ENCODE measurements at places on chromosomes 5 and 9.
A peak's percentile ranks its signal among the peaks of the same experiment; 100 is the strongest.

- DNase-seq, result no peak
Observed at GRCh38 chr5:135851915-135852845, 17.7 kb downstream of the SLC25A48 start.

DNA sequence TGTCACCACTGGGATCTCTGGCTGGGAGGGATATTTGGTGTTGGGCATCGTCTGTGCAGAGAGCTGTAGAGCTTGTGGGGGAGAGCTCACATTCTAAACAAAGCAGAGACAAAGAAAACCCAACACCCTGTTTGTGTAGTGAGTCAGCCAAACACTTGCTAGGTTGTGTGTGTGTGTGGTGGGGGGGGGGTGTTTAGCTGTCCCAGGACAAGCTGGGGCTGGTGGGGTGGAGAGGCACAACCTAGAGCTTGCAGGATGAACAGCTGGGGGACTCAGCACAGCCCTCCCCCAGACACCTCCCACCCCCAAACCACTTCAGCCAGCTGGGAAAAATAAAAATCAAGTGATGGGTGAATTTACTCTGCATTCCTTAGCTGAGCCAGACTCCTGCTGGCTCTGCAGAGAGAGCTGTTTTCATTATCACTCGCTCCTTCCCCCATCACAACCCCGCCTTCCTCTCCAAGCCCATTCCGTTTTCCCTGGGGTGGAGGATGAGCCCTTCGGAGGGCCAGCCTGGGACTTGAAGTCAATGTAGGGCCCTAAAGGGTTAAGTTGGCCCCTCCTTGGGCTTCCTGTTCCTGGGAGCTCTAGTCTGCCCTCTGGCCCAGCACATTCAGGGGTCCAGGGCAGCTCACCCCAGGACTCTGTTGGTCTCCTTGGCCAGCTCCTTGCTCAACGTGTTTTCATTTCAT is 2.6 kb downstream of the OLFML2A start:
- peak; percentile 56 for DNase-seq

GRCh38 chr5:158127536-158127935 is 268.6 kb upstream of the CLINT1 start:
- DNase-seq, result no peak

- peak; percentile 76 for DNase-seq
Observed at GRCh38 chr9:136840877-136841645, 1.2 kb upstream of the AJM1 start.

DNA sequence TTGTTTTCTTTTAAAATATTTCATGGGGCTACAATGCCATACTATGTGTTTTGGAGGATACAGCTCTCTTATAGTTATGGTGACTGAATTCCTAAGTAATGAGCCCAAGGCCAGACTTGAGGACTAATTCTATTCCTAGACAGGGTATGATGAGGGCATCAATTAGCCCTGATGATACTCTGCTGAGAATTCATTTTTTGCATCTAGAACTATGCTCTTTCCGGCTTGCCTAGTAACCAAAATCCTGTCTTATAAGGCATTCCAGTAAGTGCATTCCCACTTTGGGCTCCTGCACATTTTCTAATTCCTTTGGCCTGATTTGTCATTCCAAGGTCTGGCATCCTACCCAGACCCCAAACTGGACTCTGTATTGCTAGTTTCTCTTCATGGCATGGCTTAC is 62.4 kb downstream of the MAT2B start:
- no peak for DNase-seq

DNA sequence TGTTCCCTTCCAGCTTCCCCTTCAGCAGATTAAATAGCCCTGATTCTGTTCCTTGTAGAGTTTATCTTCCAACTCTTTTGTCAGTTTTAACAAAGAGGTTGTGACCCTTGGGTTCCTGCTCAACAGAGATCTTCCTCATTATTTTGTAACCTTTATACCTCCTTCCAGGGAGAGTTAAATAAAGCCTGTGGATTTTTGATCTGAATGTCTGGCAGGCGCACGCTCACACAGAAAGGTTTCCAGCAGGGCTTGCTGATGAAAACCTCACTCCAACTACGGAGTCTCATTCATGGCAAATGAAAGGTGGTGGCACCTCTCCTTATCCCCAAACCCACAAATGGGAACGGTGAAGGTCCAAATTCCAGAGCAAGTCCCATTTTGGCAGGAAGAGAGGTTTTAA is 129.0 kb downstream of the SREK1 start:
- no peak for DNase-seq

DNA sequence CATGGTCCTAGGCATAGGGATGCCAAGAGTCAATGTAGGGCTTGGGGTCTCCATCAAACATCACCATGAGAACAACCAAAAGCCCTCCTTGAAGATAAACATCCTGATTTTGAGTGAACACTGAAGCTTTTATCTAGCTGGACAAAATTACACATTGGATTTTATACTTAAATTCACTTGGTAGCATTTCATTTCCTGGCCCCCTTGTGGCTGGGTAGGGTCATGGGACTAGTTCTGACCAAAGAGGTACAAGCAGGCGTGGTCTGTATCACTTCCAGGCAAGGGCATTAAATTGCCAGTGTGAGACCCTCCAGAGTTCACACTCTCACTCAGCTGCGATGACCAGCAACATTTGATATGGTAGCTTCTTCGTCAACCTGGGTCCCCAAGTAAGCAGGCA is 320.3 kb downstream of the ACTL7B start:
- DNase-seq, result peak; percentile 48

GRCh38 chr5:80229902-80230255 is 26.0 kb downstream of the SERINC5 start:
- DNase-seq, result no peak

GRCh38 chr5:110973510-110973909 is 98.0 kb upstream of the TSLP start:
- DNase-seq, result no peak

- no peak for DNase-seq
Observed at GRCh38 chr5:142745268-142745667, 24.9 kb upstream of the ARHGAP26 start.

GRCh38 chr9:129954868-129955550 is 88.0 kb downstream of the FNBP1 start:
- no peak for DNase-seq

DNA sequence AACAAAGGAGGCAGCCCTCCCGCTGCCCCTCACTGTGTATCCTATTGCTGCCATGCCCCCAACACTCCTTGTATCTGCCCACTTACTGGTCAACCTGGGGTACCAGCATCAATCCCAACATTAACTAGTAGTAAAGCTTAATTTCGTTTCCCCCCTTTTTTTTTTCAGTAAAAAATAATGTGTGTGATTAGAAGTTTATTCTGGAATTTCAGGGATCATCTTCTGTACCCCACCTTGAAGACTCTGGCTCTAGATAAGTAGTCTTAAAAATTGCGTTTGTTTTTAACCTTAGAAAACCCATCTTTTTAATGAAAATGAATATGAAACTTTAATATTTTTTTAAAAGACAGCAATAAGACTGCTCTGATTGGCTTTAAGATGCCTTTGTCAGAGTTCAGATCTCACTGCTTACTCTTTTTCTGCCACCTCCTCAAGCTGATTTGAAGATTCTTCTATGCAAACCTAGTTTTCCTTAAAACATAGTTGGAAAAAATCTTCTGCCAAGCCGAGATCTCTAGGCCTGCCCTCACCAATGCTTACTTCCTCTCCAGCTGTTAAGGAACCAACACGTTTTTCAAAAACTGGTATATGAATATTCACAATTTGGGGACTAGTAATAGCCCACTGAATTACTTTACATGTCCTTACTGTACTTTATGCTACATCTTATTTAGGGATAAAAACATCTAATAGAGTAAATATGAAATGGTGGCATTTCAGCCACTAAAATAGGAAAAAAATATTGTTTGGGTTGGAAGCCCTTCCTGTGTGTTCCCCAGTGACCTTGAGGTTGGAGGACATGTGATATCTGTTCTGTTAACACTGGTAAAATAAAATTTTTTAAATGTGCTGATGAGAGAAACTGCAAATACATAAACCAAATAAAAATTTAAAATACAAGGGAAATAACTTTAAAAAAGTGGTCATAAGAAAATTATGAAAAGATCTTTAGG is 4.0 kb upstream of the RHOBTB3 start:
- no peak for DNase-seq

- no peak for DNase-seq
Observed at GRCh38 chr5:16306812-16307211, 127.2 kb upstream of the MARCHF11 start.

DNA sequence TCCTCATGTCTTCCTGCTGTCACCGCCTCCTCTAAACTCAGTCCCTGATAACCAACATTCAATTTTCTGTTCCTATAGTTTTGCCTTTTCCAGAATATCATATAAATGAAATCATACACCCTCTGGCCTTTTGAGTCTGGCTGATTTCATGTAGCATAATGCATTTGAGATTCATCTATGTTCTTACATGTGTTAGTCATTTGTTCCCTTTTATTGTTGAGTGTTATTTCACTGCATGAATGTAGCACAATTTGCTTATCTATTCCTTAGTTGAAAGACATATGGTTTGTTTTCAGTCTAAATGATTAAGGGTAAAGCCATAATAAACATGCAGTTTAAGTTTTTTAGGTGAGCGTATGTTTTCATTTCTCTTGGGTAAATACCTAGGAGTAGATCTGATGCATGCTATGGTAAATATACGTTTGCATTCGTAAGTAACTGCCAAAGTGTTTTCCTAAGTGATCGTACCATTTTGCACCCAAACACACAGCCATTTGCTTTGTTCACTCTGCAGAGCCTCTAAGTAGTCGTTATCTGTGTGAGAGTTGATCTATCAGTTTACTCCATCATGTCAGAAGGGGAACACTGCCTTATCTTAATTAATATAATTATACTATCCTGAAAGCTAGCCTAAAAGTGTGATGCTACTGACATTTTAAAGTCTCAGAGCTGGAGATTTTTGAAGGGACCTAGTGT is 460.8 kb downstream of the DMAC1 start:
- DNase-seq, result no peak

DNA sequence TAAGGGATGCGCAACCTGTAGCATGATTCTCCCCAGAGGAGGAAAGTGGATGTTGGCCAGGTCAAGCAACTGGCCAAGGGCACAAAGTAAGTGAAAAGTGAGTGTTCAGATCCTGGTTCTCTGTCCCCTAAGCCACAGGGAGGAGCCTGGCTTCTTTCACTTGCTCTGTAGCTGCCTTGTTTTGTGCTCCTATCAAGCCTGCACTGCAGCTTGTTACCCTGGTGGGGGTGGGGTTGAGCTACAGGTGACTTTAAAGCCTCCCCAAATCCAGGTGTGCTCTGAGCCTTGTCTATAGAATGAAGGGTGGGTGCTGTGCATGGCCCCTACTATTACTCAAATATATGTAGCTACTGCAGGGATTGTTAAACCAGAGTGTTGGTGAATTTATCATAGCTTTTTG is 32.9 kb downstream of the RALGPS1 start:
- DNase-seq, result no peak

DNA sequence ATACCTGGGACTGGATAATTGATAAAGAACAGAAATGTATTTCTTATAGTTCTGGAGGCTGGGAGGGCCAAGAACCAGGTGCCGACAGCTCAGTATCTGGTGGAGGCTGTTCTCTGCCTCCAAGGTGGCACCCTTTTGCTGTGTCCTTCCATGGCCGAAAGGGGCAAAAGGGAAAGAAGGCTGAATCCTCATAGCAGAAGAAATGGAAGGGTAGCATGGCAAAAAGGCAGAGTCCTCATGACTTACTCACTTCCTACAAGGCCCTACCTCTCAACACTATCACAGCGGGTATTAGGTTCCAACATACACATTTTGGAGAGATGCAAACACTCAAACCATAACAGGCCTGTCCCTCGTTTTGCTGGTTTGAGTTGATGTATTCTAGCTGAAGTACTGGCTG is 25.1 kb upstream of the MED10 start:
- no peak for DNase-seq

DNA sequence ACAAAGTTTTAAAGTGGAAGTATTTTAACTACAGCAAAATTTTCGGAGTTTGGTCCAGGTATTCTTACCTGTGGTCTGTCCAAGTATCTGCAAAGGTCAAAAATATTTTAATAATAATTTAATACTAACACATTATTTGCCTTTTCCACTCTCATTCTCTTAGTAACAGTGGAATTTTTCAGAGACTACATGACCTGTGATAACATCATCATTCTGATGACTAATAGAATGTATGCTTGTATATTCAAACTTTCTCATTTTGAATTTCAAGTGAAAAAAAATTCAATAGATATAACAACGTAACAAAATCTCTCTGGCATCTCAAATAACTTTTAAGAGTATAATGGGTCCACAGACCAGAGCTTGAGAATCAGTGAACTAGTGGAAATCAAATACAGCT is 78.3 kb downstream of the FBXL17 start:
- DNase-seq, result no peak

DNA sequence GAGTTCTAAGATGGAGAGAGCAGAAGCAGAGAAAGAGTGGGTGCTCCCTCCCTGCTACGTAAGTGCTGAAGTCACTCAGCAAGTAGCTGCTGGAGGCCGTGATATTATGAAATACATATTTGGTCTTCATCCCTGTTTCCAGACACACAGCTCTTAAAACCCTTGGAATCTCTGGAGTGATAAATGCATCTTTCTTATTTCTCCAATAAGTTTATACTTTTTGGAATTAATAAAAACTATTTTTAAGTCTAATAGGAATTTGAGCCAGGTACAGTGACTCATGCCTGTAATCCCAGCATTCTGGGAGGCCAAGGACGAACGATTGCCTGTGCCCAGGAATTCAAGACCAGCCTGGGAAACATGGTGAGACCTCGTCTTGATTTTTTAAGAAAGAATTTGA is 60.6 kb downstream of the AUH start:
- no peak for DNase-seq

DNA sequence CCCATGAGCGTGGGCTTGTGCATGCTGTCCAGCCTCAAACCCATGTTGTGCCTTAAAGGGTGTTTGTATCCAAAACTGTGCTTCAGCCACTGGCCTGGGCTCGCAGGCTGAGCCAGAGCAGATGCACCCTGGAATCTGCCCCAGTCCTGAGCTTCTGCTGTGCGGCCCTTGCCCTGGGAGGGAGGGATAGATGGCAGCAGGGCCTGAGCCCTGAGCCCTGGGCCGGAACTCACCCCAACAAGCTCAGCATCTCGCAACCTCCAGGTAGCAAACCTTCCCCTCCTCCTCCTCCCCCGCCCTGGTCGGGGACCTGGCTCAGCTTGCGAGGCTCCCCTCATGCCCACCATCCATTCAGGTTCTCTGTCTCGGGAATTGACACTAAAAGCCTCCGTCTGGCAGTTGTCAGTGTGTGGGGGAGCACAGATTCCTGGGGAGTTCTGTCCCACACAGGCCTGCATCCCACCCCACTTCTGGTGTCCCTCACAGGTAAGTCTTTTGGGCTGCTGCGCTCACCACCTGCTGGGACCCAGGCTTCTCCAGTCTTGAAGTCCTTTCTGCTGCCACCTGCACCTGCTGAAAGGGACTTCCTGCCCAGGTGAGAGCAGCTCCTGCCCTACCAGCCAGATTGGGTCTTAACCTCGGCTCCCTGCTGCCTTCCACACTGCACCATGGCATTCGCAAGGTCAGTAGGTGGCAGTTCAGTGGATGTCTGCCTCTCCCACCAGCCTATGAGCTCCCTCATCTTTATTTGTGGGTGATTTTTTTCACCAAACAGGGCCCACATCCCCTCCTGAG is 55.2 kb upstream of the OLFM1 start:
- DNase-seq, result no peak

DNA sequence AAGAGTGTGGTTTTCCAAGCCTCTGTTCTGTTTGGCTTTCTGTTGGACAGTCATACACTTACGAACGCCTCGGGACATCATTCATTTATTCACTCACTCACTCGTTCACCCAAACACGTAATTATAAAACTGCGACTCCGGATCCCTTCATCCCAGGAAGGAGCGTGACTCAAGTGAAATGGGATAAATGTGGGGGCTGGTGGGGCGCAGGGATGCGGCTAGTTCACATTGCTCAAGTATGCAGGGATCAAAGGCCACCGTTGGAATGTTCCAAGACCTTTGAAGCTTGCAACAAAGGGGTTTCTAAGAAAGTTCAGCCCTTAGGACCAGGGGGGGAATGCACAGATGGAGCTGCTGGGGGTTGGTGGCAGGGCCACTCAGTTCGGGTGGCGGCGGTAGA is 64.2 kb downstream of the CFAP77 start:
- no peak for DNase-seq

All from T47D (cell line).